A549 treated with GW870086 at 1 μM for 4 hours (cell line): ENCODE measurements at places on chromosomes 2 and 18. TPM values are rescaled to one million over a fixed set of nuclear protein-coding genes. Genes with fewer than 3 reads are reported as not detected.

SLC38A11 gene
- not detected in 5 replicates for total RNA-seq

SPP2 gene
- total RNA-seq: not detected in 5 replicates

SCN2A gene
- total RNA-seq: not detected in 5 replicates

SDC1 gene
- 161 to 208 TPM (median 194 TPM) in 5 replicates for total RNA-seq

PROC gene
- 4.0 to 4.6 TPM (median 4.2 TPM) in 5 replicates for total RNA-seq

CHRND gene
- not detected in 5 replicates for total RNA-seq

MERTK gene
- total RNA-seq: 1.5 to 2.2 TPM (median 1.7 TPM) in 5 replicates

ANKRD30BL gene
- not detected in 5 replicates for total RNA-seq

OSR1 gene
- 6.3 to 10.3 TPM (median 7.0 TPM) in 5 replicates for total RNA-seq

TAF1B gene
- 19.5 to 38.1 TPM (median 25.2 TPM) in 5 replicates for total RNA-seq

TUBA3E gene
- 0.29 to 0.83 TPM (median 0.62 TPM) in 5 replicates for total RNA-seq

COL6A3 gene
- 0.08 to 0.23 TPM (median 0.14 TPM) in 5 replicates for total RNA-seq

RAD51AP2 gene
- total RNA-seq: not detected in 5 replicates

PDE11A gene
- 0.27 to 0.67 TPM (median 0.49 TPM) in 5 replicates for total RNA-seq

MAL gene
- total RNA-seq: not detected in 5 replicates

KCNF1 gene
- total RNA-seq: 24.7 to 51.1 TPM (median 41.5 TPM) in 5 replicates

DPY30 gene
- 106 to 122 TPM (median 112 TPM) in 5 replicates for total RNA-seq

RAMP1 gene
- total RNA-seq: not detected in 5 replicates

ANKRD62 gene
- total RNA-seq: not detected in 5 replicates

CCBE1 gene
- total RNA-seq: 6.3 to 13.3 TPM (median 11.6 TPM) in 5 replicates

MOCOS gene
- total RNA-seq: 2.8 to 4.6 TPM (median 4.4 TPM) in 5 replicates

CRYBA2 gene
- not detected in 5 replicates for total RNA-seq

GNAL gene
- 5.1 to 8.0 TPM (median 6.4 TPM) in 5 replicates for total RNA-seq

SERPINB5 gene
- total RNA-seq: 0.07 to 0.13 TPM (median 0.10 TPM) in 4 of 5 replicates, not detected in the other

CABYR gene
- total RNA-seq: 12.4 to 16.9 TPM (median 13.0 TPM) in 5 replicates
